ENCODE measurements at places on chromosomes 13 and 19.

DNA sequence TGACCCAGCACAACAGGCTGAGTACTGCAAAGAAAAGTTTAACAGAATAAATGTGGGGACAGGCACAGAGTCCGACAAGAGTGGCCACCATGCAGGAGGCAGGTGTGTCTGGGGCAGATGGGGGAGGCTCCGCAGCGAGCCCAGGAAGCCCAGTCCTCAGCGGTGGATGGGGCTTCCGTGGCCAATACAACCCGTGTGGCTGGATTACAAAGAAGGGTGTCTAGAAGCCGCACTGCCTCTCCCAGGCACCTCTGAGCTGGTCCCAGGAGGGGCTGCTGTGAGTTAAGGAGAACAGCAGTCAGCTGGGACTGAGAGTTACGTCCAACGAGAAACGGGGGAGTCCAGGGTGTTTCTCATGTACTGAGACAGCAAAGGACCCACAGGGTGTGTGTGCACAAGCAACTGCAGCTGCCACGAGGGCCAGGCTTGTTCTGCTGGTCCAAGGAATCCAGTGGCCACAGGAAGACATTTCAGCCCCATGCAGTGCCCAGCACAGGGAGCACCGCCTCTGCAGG, 70.2 kb downstream of the SPACA7 start:
- no peak for DNase-seq

DNA sequence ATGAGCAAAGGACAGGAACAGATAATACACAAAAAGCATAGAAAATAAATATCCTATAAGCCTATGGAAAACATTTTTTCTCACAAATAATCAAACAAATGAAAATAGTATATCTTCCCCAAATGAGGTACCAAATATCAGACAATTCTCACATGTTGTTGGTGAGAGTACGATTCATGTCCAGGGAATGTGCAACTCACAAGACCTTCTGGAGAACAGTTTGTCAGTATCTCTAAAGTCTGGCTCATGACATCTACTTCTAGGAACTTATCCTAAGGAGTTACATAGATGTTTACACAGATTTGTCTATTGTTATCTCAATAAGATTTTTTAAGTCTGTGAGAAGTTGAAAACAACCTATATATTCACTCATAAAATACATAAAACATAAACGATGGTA, 80.3 kb upstream of the ARHGEF7 start:
- DNase-seq = no peak

DNA sequence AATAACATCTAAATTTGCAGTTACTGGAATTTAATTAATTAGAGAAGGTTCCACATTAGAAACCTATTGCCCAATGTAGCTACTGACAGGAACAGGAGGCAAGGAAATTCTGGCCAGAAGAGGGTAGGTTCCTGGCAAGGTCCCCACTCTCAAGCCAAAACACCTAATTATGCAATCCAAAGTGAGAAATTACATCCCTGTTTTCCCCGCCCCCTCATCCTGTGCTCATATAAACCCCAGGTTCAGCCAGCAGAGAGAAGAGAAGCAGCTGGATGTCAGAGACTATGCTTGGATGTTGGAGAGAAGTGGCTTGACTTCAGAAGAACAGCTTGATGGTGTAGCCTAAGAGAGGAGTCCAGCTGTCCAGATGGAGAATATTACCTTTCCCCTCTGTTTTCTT, 951.3 kb upstream of the PRR20A start:
- DNase-seq = no peak

GRCh38 chr19:4083677-4084546, 17.2 kb upstream of the ZBTB7A start:
- DNase-seq = no peak

- DNase-seq = no peak
Measured at GRCh38 chr13:32016631-32017030, 14.9 kb upstream of the FRY start.

DNA sequence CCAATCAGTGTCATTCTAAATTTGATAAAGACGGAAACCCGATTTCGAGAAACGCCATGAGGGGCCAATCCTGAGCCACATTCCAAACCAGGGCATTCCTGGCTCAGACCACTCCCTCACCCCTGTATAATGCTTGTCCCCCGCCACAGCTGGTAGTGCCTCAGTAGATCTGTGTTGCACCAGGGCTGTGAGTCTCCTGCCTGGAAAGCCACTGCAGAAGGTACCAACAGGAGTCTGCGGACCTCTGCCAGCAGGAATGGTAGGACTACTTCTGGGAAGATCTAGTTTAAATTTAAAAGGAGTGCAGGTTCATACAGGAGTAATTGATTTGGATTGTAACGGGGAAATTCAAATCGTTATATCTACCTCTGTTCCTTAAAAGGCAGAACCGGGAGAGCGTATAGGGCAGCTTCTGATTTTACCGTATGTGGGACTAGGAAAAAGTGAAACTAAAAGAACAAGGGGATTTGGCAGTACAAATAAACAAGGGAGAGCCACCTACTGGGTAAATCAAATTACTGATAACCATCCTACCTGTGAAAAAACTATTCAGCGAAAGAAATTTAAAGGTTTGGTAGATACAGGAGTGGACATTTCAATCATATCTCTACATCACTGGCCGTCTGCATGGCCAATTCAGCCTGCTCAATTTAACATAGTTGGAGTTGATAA, 20.8 kb upstream of the ZNF266 start:
- DNase-seq = no peak

All from cortex of kidney (tissue), 1 donor.